NCI-H1417 treated with DMSO at 0.1 percent for 48 hours (cell line): ENCODE measurements at places on chromosomes 2 and 18.
A peak's percentile ranks its signal among the peaks of the same experiment; 100 is the strongest.

DNA sequence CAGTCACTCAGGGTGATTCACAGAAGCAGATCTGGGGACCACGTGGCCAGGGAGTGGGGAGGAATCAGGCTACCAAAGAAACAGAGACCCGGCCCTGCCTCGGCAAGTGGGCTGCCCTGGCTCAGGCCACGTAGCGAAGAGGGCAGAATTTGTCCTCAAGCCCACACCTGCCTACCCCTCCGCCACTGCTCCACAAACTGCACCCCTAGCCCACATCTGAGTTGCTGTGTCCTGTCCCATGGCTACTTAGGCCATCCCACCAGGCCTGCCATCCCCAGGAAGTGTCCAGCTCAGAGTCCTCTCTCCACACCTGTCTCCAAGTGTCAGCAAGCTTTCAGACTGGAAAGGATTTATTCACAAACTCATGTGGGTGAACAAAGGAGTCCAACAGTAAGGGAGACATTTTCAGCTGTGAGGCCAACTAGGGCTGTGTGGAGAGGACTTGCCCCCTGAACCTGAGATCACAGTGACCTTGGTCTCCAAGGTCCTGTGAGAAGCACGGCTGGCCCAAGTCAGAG lies 31.7 kb upstream of the ASPRV1 start:
- no peak for DNase-seq

- no peak for DNase-seq
Measured at GRCh38 chr2:73611867-73612266, 30.4 kb downstream of the NAT8 start.

- no peak for DNase-seq
Measured at GRCh38 chr2:11621410-11621809, 48.6 kb downstream of the NTSR2 start.

DNA sequence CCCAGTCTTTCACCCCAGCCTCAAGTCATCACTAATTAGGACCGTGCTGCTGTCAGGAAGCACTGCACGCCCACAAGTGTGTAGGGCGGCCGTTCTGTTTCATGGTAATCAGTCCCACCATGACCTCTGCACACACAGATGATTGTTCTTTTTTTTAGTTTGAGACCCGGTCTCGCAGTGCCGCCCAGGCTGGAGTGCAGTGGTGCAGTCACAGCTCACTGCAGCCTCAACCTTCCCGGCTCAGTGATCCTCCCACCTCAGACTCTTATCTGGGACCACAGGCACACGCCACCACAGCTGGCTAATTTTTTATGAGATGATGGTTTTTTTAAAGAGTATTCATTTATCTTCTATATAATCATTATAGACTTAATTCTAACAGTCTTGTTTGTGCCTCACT lies 1.8 kb upstream of the IAH1 start:
- no peak for DNase-seq

GRCh38 chr2:28591711-28592335 lies 96.0 kb downstream of the PLB1 start:
- no peak for DNase-seq

DNA sequence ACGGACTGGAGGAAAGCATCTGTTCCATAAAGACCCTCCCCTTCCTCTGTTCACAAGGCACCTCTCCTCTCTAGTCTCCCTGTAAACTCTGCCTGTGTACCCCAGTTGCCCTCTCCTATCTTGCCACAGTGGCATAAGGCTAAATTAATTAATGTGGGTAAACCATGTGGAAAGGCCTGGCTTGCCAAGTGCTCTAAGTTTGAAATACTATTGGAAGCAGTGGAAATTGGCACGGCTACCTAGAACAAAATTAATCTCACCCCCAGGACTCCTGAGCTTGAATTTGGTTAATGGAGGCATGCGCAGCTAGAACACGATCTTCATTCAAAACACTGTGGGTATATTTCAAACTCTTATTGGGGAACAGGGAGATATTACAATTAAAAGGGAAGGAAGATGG lies 19.2 kb upstream of the SLC14A2 start:
- no peak for DNase-seq

- DNase-seq: no peak
Measured at GRCh38 chr2:176924909-176925534, 287.6 kb upstream of the HNRNPA3 start.

GRCh38 chr2:3500326-3500899 lies 18.9 kb downstream of the ADI1 start:
- DNase-seq: no peak

DNA sequence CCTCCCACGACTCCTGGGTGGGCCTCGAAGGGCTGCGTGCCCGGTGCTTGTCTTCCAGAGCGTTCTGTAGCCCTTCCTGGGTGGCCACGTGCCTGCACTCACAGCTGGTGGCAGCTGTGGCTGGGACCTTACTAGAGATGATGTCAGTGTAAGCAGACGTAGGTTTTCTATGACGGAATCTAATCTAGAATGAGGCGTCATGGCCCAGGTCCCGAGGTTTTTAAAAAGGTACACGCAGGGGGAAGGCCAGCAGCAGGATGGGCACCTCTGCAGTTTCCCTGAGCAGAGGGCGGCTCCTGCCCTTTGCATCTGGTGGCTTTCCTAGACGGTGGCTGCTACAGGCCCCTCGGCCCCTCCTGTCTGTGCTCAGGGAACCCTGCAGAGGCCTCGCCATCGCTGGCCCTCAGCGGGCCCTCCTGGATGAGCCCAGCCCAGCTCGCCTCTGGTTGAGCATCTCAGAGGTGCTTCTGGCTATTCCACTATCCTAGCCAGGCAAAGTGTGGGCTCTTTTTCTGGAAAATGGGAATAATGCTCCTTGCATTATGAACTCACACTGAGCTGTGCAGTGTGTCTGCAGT lies 49.6 kb upstream of the PXDN start:
- no peak for DNase-seq

DNA sequence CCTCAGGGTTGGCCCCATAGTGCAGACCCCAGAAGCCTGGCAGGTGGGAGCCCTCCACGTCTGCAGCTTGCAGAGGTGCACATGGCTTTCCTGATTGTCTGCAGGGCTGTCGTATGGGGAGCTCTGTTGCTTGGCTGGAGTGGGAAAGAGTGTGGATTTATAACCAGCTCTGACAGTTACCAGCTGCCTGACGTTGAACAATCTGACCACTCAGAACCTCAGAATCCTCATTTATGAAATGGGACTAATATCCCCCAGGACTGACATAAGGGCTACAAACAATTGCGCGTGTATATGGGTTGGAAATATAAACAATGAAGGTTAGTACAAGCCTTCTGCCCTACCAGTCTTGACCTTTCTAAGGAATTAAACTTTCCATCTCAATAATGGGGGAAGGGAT lies 13.9 kb upstream of the PXDN start:
- no peak for DNase-seq

DNA sequence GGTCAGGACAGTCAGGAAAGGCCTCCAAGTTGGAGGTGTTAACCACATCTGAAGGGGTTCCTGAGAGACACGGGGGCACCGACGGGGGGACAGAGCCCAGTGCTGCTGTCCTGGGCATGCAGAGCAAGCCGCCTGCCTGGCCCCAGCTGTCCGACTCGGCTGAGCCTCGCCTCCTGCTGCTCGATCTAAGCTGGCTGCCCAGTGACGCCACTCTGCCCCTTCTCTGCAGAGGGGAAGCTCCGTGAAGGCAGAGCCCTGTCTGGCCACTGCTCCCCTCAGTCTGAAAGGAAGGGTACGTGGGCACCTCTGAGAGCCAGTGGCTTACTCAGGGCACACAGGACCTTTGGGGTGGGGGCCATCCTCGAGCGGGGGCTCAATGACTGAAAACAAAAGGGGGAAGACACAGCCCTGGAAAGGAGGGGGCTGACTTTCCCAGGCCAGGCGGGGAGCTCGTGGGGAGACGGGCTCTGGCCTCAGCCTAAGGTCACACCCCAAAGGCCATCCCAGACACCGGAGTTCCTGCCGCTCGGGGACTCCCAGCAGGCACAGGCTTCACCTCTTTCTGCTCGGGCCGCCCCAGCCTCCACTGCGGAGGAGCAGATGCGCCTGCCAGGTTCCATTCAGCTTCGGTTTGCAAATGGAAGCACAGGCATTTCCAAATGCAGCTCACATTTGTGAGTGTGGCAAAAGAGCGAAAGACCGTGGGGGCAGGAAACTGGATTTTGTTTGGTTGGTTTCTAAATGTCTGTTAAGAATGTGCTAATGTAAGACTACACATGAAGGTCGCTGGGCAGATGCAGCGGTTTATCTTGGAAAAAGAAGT lies 136.9 kb downstream of the HDAC4 start:
- DNase-seq: no peak

DNA sequence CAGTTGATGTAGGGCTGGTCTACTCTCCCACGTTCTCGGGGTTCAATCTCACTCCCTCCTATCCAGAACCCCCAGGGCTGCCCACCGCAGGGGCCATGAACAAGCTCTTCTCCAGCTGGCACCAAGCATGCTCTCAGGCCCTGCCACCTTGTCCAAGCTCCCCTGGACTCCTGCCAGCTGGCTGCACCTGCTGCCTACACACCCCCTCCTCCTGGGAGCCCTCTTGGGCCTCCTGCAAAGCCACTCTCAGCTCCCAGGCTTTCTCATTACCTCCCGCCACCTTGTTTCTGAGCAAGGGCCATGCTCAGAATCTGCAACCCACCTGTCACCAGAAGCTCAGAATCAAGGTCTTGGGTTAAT lies 56.0 kb downstream of the HDAC4 start:
- no peak for DNase-seq

GRCh38 chr2:719734-720133 lies 42.5 kb upstream of the TMEM18 start:
- no peak for DNase-seq

GRCh38 chr18:23301972-23302371 lies 151.1 kb upstream of the RIOK3 start:
- peak; percentile 50 for DNase-seq

DNA sequence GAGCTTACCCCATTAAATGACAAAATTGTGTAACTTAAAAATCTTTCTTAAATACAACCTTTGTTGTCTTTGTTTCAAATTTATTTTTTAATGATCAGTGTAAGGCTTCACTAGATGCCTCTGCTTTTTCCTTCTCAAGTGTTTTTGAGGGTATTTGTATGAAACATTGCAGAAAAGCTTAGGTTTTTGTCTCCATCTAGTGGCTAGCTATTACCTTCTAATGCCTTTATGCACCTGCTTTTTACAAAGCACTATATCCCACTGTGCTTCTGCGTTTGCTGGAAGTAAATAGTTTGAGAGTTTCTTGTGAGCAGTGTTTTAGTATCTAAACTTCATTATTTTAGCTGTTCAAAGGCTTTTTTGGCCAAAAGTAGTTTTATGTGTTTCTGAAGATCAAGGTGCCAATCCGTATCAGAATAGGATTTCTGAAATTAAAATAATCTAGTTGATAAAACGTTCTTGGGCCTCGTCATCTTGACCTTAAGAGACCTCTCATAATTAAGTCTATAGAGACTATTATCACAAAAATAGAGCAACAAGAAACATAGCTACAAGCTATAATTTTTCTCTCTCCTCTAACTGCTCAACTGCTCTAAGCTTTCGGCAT lies 47.0 kb downstream of the IWS1 start:
- peak; percentile 7 for DNase-seq

DNA sequence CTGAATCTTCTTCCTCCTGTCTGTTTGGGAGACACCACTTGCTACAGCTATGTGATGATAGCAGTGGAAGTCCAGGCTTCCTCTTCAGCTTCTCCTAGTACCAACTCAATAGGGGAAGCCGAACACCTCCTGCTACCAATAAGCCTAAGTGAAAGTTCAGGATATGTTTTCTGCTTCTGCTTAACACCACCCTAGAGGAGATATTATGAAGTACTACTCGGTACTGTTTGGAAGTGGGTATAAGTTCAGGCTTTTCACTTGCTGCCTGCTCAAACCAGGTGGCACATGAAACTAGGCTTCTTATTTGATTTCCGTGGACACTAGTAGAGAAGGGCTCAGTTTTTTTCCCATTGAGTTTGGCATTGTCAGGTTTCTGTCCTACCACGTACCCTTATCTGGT lies 99.8 kb downstream of the PTPN4 start:
- DNase-seq: no peak
